ENCODE measurements at places on chromosomes 4 and X.
A peak's percentile ranks its signal among the peaks of the same experiment; 100 is the strongest.

DNA sequence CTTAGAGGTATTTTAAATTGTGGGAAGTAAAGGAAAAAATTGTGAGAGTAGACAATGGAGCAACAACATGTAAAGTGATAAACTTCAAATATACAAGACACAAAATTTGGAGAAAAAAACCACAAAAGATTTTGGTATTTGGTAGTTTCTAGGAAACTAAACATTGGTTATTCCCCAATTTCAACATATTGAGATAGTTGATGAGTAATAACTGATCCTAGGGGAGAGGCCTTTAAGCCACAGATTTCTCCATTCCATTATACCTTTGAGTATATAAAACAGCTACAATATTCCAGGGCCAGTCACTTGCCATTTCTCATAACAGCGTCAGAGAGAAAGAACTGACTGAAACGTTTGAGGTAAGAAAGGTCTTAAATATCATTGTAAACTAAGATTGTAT is at the start of gene FDCSP:
TSS of gene FDCSP (plus strand) at position 301 of the 400 bp plus-strand sequence. CDS start 5,071 bp downstream, outside the sequence.
- DNase-seq: no peak

GRCh38 chr4:26729027-26729426 is 131.6 kb upstream of the STIM2 start:
- no peak for DNase-seq

DNA sequence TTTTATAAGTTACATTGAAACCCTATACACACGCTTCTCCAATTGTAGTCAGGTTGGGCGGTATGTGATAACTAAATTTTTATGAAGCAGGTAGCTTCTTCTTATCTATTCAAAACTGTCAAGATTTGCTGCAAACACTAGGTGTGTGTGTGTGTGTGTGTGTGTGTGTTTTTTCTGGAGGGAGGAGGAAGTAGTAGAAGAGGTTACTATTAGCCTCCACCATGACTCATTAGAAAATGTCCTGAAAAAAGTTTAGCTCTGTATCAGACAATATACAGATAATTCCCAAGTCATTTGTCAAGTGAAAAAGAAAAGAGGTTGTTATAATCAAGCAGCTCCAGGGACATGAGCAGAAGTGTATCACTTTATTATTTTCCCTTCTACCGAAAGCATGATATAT is 33.9 kb downstream of the PCDH7 start:
- no peak for DNase-seq

DNA sequence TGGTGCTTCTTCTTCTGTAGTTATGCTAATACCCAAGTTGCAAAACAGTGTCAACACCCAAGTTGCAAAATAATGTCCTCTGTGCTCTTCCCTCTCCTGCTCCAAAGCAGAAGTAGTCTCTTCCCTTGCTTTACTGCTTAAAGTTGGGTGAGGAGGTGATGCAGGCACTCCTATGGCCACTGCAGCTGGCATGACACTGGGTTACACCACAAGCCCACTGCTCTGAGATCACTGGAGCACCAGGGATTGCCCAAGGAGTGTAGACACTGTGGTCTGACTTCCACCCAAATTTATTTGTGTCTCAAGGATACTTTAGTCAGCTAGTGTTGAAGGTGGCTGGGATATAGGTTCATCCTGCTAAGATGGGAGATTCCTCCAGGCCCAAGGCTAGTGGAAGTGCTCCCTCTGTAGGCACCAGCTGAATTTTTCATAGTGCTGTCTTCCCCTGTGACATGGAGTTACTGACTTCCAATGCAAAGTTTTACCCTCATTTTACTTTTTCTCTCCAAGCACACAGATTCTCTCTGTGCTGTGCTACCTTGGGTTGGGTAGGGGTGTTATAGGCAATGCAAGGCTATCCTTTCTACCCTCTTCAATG is 196.2 kb upstream of the TENT5D start:
- no peak for DNase-seq

DNA sequence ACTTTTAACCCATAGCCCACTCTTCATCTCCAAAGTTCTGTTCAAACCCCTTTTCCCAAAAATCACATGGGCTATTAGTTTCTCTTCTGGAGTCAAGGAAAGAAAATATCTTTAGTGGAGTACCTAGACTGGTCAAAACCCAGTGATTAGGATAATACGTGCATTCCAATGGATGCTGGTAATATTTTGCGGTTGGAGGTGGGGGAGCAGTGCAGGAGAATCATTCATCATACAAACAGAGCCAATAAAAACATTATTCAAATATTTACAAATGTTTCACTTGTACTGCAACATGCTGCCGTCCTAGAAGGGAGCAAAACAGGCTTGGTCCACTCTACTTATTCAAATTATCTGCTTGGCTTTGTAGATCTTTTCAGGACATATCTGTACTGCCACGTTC is 57.2 kb upstream of the RAB9B start:
- no peak for DNase-seq

GRCh38 chrX:14776901-14777300 is 96.0 kb downstream of the FANCB start:
- no peak for DNase-seq

DNA sequence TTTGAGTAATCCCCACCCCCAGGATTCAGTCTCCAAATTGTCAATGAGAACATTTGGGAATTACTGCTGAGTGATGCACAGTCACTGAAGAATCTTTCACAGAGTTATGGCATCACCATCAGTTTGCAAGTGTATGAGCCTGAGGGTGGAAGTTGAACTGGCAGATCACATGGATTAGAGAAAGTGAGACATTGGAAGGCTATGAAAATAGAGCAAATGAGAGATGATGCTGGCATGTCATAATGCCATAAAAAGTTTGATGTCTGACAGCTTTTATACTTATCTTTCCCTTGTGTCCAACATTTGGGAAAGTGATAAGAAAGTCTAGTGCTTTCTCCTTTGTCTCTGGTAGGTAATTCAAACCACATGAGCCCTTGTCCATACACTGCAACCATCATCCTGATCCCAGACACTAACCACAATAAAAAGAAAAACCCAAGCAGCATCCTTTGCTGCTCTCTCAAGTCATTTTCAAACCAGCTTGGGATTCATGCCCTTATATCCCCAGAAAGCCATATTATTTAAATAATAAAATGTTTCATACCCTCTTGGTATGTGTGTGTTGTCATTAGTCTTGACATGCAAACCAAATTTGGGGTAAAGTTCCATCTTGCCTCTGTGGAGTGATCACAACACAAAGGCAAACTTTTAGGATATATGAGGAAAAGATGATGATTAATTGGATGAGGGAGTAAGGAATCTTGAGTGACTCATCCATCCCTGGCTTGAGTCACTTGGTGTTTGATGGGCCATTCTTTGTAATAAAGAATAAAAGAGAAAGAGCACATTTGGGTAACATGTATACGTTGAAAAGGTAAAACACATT is 438.9 kb downstream of the GRXCR1 start:
- no peak for DNase-seq

- DNase-seq: no peak
These were observed 139.6 kb downstream of the CRLF2 start for GRCh38 chrX:1072637-1073377.

DNA sequence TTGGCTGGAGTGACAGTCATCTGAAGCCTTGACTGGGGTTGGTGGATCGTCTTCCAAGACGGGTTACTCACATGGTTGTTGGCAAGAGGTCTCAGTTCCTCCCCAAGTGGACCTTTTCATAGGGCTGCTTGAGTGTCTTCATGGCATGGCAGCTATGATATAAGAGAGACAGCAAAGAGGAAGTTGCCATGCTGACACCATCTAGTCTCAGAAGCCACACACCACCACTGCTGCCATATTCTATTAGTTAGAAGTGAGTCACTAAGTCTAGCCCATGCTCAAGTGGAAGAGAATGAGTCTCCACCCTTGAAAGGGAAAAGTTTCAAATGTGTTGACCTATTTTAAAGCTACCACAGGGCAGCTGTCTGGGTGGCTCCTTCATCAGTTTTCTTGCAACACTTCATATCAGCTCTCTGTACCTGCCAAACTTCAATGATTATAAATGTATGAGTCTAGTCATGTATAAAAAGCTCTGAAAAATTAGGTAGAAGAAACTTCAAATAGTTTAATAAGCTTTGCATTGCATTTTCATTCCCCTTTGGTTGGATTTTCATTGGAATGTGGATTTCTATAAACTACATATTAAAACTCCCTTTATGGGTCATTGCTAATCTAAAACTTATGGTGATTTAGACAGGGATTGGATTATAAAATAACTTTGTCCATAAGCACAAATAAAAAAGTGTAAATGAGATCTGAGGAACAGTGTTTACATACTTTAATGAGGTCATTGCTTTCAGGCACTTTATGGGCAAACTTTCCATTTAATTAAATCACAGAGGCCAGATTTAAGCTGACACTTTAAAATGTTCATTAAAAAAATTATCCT is 68.0 kb upstream of the ATXN3L start:
- DNase-seq: peak; percentile 24

DNA sequence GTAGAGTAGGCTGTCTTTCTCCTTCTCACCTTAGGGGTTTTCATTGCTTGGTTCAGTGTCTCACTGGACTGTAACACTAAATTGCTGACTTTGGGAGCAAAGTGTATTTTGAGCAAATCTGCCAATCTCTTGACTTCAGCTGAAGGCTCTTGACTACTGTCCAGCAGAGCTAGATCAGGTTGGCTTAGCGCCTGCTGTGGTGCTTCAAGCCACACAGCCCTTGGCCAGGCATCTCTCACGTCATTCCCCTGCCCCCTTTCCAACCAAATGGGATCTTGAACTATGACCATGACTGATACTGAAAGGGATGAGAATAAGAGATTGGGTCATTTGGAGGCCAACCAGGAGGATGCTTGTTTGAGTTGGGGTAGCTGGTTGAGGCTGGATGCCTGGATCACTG is 4.8 kb downstream of the SLC16A2 start:
- no peak for DNase-seq

- no peak for DNase-seq
These were observed 47.0 kb downstream of the SOD3 start for GRCh38 chr4:24842356-24842755.

GRCh38 chr4:61532336-61533000 is 332.3 kb downstream of the ADGRL3 start:
- DNase-seq: no peak

DNA sequence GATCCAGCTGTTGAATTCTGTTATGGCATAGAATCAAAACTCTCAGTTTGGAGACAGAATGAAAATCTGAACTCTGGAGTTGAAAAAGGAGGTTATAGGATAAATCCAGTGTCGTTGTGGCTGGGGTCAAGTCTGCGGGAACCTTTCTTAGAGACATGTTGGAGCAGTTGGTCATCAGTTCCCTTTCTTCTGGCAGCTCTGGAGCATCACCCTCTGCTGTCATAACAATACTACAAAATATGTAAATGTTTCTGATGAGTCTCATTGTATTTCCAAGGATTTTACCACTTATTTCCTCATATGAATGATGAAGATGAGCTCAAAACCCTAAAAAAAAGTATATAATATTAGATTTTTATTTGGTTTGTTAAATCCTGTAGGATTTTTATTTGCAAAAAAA is 7.5 kb downstream of the TLR10 start:
- no peak for DNase-seq

- peak; percentile 43 for DNase-seq
These were observed 23.9 kb upstream of the PRDM8 start for GRCh38 chr4:80173401-80173800.

DNA sequence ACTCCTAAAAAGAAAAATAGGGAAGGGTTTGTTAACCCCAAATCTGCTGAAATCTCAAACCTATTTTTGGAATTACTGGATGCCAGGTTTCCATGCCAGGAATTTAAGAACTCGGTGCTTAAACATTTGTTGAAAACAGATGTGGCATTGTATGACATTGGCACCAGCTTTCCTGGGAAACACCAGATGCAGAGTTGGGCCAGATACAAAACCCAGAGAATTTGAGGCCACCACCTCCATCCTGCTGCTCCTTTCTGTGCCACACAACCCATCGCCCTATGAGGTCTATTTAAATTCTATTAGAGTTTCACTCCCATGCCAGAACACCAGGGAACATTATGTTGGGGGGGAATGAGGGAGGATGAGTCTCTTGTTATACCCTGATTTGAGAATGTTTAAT is 71.7 kb downstream of the ARAP2 start:
- no peak for DNase-seq

DNA sequence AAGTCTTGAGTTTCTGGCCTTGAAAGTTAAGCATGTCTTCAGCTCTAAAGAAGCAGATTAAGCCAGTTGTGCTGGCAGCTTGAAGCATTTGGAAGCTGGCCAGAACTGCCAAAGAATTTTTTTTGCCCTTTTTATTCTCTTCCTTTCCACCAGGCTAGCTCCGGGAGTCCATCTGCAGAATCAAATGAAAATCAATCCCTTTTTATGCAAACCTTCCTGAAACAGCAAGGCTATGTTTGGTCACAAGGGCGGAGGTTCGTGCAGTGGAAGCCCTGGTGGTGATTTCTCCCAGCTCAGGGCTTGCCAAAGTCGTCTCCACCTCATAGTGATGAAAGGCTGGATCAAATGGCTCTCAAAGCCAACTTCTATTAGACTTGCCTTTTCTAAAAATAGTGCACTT is 21.6 kb upstream of the C4orf54 start:
- no peak for DNase-seq

GRCh38 chr4:110132816-110133719 is 65.3 kb downstream of the ELOVL6 start:
- no peak for DNase-seq

DNA sequence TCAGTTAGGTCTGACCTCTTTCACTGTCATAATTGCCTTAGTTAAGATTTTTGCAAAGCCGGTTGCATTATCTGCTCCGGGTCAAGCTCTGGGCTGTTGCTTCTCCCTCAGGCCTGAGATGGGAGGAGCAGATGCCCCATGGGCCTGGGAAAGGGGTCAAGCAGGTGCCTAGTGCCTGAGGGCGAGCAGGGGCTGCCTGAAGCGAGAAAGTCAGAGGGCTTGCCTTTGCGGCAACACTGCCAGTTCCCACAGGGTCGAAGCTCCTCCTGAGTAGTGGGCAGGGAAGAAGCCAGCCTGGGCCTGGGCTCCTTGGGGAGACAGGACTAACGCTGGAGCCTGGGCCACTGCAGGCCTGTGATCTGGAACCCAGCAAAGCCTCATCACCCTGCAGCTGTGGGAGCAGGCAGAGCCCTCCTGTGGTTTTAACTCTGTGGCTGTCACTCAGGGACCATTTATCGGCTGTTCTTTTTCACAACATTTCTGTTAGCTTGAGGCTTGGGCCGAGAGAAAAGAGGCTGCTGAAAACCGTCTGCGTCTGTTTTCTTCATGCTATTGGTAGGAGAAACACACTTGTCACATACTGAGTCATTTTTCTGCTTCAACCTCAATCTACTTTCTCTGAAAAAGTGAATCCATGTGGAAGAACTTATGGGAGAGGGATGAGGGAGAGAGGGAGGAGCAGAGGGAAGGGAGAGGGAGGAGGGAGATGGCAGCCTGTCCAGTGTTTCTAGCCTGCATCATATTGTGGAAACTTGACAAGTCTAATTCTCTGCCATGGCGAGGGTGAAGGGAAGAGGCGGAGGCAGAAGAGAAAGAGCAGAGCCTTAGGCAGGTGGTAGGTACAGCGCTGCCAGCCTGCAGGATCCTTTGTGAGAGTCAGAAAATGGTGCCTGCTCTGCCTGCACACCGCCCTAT is 68.4 kb downstream of the RHOH start:
- DNase-seq: no peak

Measured in stimulated activated CD8-positive, alpha-beta memory T cell treated with anti-CD3 and anti-CD28 coated beads, Interleukin-4, amount 100 ng/mL, for 48 hours (primary cell).